Pulmonary artery endothelial cell (primary cell): ENCODE measurements at places on chromosomes 11 and 22.

DNA sequence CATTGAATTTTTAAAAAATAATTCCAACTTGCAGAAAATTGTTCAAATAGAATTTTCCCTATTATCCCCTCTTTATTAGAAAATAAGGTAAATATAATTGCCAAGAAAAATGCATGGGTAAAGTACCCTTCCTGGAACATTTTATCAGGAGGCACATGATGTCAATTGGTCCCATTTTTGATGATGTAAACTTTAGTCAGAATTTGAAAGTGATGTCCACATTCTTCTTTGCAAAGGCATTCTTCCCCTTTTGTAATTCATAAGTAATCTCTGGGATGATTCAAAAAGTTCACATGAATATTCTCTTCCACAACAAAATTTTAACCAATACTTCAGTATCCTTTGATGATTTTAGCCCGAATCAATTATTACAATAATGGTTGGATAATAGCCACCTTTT lies 86.9 kb upstream of the ANO3 start:
- DNase-seq, result no peak

DNA sequence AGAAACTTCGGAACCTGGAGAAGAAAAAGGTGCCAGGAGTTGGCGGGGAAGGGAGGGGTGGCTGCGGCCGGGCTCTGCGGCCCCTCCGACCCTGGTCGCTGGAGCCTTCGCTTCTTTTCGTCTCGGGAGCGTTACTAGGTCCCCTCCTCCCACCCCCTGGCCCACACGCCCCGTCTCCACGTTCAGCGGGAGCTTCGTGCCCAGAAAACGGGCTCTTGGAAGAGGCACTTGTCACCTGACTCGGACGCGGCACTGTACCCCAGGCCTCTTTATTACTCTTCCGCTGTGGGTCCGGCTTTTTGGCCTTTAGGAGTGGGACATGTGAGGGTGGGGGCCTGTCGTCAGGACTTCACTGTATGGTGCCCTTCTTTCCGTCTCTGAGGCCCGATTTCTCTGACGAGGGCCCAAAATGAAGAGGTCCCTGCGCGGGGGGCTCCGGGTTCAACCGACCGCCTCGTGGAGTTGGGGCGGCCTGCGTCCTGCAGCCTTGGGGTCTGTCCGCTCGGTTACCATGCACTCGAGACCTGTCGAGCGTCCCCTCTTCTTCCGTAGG lies 1.2 kb downstream of the CAPRIN1 start:
- no peak for DNase-seq

- DNase-seq, result no peak
These were observed 42.7 kb downstream of the PARVA start for GRCh38 chr11:12420040-12420439.

- no peak for DNase-seq
These were observed 7.2 kb downstream of the CRELD2 start for GRCh38 chr22:49925525-49926128.

GRCh38 chr11:19814421-19814820 lies 101.8 kb downstream of the NAV2 start:
- DNase-seq, result no peak

GRCh38 chr22:38135133-38135706 lies 24.7 kb upstream of the BAIAP2L2 start:
- DNase-seq, result peak; percentile 61

DNA sequence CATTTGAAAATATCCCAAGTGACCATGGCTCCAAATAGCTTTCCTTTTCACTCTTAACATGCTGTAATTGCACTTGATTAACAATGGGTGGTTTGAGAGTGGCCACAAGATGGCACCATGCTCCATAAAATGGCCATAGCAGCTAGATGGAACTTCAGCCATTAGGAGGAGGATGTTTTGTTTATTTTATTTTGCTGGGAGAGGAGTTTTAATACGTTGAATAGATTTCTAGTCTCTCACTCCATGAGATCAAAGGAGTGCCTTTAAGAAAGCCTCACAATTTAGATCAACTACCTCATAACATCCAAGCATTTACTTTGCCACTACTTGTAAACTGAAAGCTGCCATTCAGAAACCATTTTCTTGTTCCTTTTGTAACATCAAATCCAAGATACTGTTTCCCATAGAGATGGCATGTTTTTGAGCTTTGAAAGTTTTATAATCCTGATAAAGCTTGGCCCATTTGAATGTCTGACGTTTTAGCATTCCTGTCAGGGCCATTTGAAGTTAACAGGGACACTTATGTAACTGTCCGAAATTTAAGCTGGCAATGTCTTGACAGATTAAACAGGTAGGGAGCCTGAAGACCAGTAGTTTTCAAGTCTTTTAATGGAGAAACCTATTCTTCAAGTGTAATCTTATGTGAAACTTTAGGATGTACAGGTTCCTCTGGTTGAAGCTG lies 4.7 kb downstream of the FEN1 start:
- peak; percentile 67 for DNase-seq

DNA sequence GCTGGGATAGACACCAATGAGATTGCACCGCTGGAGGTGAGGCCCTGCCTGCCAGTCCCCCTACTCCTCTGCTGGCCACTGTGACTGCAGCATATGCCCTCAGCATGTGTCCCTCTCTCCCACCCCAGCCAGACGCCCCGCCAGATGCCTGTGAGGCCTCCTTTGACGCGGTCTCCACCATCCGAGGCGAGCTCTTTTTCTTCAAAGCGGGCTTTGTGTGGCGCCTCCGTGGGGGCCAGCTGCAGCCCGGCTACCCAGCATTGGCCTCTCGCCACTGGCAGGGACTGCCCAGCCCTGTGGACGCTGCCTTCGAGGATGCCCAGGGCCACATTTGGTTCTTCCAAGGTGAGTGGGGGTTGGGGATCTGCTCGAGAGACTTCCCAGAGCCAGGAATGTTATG lies 5.7 kb upstream of the SMARCB1 start:
- no peak for DNase-seq

DNA sequence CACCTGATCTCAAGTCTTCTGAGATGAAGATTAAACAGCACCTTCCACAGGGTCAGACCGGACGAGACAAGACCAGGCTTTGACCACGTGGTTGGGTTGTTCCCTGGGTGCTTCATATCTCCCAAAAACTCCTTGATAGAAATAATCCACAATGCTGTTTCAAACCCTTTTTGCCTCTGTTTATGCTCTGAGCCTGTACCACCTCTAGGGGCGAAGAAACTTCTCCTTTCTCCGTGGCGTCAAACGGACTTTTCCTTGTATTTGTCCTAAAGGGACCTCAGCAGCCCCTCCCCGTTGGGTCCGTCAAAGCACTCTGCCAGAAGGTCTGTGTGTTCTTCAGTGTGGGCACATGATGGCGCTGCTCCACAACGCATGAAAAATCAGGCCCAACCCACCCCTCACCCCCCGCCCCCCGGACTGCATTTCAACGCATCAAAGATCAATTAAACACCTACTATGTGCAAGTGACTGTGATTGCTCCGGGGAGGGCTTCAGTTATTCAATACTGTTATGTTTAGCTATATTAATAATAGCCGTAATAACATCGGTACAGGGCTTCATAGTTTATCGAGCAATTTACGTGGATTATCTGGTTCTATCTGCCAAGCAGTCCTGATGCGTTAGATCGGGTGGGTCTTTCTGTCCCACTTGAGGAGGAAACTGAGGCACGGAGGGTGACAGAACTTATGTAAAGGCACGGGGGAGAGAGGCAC lies 17.3 kb upstream of the EIF3D start:
- no peak for DNase-seq

GRCh38 chr22:43723816-43724215 lies 88.3 kb downstream of the EFCAB6 start:
- DNase-seq, result no peak

DNA sequence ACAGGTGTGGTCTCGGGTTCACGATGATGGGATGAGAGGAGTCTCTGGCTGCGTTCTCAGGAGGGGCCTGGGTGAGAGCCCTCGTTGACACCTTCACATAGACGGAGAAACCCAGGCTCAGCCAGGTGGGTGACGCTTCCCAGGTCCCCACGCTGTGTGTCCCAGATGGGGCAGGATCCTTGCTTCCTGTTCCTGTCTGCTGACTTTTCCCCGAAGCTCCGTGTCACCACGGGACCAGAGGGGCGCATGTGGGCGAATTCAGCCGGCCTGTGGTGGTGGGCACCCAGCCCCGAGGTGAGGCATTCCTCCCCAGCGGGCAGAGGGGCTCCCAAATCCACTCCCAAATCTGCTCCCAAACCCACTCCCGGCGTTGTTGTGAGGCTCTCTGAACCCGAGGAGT lies 732.8 kb downstream of the BRD1 start:
- no peak for DNase-seq

DNA sequence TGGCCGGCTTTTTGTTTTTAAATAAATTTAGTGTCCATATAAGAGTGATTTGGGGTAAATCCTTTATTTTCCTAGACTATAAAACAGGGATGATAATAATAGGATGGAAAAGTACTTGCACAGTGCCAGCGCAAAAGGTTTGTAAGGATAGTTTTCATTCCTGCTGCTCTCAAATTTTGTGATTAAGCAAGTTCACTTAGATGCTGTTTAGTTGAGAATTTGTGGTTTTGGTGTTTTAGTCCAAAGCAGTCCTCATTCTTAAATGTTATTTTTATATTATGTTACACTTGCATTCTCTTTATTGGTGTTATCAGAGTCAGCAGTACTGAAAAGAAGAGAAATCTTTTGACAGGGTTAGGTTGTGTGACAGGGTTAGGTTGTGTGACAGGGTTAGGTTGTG lies 47.9 kb downstream of the PPP6R3 start:
- DNase-seq, result no peak

- no peak for DNase-seq
These were observed 35.3 kb downstream of the LDHAL6A start for GRCh38 chr11:18490736-18491485.

GRCh38 chr11:3834664-3835461 lies 5.9 kb downstream of the RHOG start:
- no peak for DNase-seq

- no peak for DNase-seq
These were observed 1196.2 kb upstream of the TENM4 start for GRCh38 chr11:80636999-80637398.

GRCh38 chr22:42617155-42617983 lies 2.7 kb upstream of the POLDIP3 start:
- no peak for DNase-seq

- DNase-seq, result peak; percentile 33
These were observed 10.2 kb upstream of the STK33 start for GRCh38 chr11:8604078-8604723.

GRCh38 chr22:46504584-46504983 lies 32.8 kb downstream of the CELSR1 start:
- no peak for DNase-seq

- DNase-seq, result no peak
These were observed 12.2 kb upstream of the RPS3 start for GRCh38 chr11:75386942-75387630.
